ENCODE measurements at places on chromosomes 3 and 15.

DNA sequence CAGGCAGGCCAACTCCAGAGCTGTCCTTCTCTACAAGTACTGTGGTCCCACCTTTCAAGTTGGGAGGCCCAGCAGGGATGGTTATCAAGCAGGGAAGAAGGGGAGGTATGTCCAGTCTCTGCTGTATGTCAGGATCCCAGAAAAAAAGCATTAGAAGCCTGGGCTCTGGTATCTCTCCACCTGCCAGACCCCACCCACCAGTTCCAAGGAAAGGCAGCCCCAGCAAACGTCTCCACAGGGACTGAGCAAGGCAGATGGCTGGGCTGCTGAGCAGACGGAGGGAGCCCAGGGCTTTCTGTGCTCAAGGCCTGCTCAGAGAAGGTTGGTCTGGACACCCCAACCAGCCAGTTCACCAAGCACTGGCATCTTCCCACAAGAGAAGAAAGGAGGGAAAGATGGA is 287.8 kb downstream of the XXYLT1 start:
- no peak for DNase-seq

GRCh38 chr3:115652738-115653137 is 29.4 kb downstream of the GAP43 start:
- DNase-seq = no peak

DNA sequence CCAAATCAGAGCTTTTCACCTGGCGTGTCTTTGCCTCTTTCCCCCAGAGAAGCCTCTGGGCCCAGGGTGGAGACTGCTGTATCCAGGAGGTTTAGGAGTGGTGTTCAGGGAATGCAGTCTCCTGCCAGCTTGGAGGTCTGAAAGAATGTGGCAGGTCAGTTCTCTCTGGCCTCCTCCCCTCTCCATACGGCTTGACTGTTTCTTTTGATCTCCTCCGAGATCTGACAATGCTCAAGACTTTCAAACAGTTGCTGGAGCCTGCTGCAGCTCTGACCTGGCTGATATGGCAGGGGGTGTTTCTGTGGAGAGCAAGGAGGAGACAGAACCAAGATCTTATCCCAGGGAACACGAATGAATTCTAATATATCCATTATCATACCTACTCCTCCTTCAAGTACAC is 24.7 kb upstream of the TM4SF4 start:
- DNase-seq = no peak

DNA sequence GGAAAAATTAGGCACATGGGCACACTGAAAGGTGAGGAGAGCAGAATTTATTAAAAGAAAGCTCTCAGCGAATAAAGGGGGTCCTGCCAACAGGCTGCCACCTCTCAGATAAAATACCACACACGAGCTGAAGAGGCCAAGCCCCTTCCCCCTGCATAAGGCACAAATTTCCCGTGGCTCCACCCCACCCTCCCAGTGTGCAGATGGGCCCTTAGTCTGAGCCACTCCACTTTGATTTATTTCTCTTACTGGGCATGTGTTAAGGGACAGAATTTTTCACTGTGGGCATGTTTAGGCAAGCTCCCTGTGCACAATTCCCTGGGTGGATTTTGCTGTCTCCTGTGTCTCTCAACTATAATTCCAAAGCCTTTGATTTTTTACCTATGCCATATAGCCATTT is 409.8 kb downstream of the TBL1XR1 start:
- DNase-seq = no peak

GRCh38 chr3:179224584-179224983 is 26.3 kb downstream of the KCNMB3 start:
- no peak for DNase-seq

- no peak for DNase-seq
Measured at GRCh38 chr3:11238880-11239279, 33.3 kb upstream of the ATG7 start.

DNA sequence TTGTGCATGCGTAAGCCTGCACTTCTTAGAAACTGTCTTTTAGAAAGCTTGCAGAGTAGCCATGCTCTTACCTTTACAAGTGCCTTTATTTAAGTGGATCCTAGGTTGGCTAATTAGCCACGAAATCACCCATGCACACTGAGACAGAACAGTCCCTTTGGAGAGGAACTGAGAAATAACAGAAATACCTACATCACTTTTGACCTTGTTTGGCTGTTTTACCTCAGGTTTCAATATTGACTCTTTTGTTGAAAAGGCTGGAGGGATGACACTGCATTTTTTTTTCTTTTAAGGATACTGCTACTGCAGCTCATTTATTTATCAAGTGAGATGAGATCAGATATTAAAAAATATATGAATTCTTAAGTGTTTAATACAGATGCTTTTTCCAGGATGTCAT is 155.6 kb upstream of the GOLIM4 start:
- DNase-seq = no peak

DNA sequence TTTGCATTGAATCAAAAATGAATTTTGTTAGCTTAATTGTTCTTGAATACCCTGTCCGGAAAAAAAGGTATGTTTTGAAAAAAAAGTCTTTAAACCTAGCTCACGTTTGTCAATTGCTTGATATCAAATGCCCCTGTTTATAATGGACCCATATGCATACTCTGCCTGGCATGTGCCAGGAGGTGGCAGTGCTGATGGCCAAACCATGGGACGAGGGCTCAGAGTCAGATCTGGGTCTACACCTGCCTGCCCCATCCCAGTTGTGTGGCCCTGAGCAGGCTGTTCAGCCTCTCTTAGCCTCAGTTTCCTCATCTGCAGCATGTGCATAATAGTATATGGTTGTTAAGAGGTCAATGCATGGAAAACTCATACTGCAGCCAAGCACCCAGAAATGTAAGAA is 38.8 kb downstream of the PRKCD start:
- no peak for DNase-seq

- DNase-seq = no peak
Measured at GRCh38 chr15:58469432-58470353, 37.9 kb downstream of the LIPC start.

DNA sequence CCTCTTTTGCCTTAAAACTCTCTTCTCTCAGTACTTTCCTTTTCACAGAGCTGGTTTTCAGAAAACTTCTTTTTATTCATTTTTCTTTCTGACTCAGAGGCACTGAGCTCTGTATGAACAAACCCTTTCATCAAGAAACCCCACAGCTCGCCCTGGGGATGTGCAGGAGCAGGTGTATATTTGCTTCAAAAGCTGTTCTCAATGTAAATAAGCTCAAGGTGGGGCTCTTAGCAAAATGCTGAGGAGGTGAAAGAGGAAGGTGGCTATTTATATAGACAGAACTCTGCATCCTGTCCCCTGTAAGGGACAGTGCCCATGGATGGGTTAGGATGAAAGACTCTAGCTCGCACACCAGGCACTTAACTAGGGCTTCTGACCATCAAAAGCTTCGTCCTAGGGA is 302.0 kb downstream of the WDR72 start:
- DNase-seq = no peak

DNA sequence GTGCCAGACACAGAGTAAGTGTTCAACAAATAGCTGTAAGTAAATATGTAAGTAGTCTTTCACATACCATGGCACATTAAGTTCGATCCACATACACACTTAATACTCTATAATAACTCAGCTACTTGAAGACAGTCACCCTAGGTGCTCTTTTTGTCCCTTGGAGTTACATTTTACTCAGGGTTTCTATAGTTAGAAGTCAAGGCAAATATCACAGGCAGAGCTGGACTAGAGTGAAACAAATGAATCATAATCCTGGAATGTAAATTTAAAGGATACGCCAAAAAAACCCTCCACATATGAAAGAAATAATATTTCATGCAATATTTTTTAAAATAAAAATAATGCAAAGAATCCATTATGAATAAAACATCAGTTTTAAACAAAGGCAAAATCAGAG is 461.8 kb downstream of the MAGI1 start:
- DNase-seq = no peak

DNA sequence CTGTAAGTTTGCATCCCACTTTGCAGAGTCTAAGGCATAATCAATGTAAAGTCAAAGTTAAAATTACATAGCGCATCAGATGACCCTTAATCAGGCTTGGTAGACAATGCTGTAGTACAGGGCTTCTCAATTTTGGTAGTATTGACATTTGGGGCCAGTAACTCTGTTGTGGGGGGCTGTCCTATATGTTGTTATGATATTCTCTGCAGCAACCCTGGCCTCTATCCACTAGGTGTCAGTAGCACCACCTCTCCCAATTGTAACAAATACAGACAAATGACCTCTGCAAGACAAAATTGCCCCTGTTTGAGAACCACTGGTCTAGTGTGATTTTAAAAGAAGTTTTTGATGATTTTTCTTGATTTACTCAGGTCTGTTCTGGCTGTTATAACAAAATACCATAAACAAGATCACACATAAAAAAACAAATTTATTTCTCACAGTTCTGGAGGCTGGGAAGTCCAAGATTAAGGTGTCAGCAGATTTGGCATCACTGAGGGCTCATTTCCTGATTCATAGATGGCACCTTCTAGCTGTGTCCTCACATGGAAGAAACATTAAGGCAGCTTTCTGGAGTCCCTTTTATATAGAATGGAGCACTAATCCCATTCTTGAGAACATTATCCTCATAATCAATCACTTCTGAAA is 37.6 kb upstream of the SLC9A9 start:
- DNase-seq = no peak

GRCh38 chr3:183211352-183211751 is 41.7 kb upstream of the B3GNT5 start:
- DNase-seq = no peak

DNA sequence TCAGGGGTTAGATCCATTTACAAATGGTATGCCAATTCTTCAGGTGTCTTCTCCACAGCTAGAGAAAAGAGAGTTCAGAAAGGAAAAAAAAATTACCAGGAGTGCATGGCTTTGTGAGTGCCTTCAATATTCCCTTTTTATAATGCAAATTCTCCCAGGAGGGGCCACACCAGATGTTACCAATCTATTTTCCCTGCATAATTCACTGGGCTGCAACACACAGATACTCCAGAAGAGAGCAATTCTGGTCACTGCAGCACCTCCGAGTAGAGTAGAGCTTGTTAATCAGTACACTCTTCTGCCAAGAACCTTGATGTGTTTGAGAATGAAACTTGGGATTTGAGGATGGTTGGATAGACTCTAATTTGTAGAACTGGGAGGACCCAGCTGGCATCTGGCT is 80.7 kb upstream of the SPRED1 start:
- no peak for DNase-seq

DNA sequence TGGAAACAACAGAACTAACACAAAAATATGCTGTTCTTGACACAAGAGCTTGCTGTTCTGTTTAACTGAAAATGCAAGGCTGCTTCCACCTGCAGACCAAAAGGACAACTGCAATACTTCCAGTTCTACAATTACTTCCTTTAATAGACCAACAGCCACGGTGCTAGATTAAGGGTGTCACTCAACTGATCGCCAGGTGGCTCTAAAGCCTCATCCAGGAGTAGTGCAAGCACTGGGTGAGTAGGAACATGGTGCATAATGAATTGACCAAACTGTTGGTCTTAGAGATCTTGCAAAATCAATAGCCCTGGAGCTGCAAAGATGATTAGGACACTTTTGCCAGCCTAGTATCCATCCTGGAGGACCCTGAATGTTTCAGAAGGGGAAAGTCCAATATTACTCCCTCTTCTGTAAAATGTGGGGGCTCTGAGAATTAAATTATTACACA is 3.6 kb upstream of the CLDN16 start:
- no peak for DNase-seq

GRCh38 chr3:184339001-184339400 is 1.6 kb downstream of the FAM131A start:
- DNase-seq = no peak

GRCh38 chr15:98178861-98179260 is 218.4 kb downstream of the ARRDC4 start:
- no peak for DNase-seq

GRCh38 chr3:18019161-18019495 is 276.7 kb upstream of the TBC1D5 start:
- DNase-seq = no peak

GRCh38 chr15:33396475-33396874 is 85.7 kb downstream of the RYR3 start:
- no peak for DNase-seq

DNA sequence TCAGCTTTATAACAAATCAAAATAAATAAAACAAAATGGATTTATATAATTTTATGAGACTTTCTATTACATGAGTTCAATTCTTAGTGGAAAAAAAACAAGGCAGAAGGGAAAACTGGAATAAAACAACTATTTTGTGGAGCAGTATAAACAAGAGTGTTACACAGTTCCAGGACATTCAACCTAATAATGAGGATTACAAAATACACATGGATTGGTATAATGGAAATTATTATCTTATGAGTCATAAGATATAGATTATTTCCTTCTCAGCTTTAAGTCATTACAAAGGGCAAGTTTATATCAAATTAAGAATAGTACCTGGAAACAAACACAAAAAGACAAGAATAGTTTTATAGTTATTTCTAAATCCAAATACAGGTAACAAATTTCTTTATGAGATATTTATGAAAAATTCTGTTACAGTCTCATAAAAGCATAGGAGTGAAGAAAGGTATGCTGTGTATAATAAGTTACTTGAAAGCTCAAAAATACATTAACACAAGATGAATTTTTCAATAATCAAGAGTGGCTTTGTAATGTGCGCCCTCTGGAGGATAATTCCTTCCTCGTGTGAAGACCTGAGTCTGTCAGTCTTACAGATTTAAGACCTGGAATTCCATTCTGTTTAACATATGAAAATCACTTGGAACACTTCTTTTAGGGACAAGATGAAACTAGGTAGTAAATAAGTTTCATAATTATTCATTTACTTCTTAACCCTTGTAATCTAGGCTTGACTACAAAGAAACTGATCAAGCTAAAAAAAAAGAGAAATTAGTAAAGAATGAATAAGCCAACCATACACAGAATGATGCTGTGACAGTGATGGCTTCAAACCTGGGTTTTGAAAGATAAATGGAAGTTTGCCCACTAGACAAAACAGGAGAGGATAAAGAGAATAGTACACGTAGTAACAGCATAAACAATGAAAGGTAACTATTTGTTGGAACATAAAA is 9.5 kb downstream of the COPS2 start:
- peak; percentile 4 for DNase-seq

- no peak for DNase-seq
Measured at GRCh38 chr3:14301558-14301957, 100.8 kb upstream of the SLC6A6 start.

GRCh38 chr3:52005571-52005986 is 9.9 kb upstream of the RPL29 start:
- DNase-seq = no peak

DNA sequence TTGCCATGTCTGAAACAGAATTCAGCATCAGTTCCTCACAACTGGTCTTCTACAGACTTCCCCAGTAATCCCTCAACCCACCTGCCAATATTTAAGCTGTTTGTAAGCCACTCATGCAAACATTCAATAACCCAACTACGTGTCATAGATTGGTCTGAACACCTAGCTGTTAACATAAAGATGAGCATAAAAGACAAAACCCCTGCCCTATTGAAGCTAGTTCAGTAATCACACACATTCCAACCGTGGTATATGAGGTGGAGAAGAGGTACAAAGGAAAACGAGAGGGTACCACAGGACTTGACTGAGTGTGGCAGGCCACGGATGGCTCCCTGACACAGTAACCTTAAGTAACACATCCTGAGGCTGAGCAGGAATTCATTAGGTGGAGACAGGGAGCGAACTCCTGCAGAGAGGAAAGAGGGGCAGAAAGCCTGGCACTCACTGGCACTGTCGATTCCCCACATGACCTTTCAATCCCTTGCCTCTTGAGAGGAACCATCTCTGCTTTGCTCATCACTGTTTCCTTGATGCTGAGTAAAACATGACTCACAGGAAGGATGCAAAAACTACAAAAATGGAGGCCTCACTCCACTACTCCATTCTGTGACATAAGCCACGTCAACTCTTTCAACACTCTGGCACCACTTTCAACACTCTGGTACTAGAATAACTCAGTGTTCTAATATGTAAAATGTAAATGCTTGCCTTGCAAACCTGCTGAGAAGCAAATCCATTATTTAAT is 31.3 kb downstream of the RPN1 start:
- DNase-seq = no peak

Measured in stimulated activated naive CD4-positive, alpha-beta T cell treated with Interleukin-2 at 50 U/mL for 16 hours (primary cell).